GM10248 (cell line): ENCODE measurements at places on chromosomes 2 and 18.

DNA sequence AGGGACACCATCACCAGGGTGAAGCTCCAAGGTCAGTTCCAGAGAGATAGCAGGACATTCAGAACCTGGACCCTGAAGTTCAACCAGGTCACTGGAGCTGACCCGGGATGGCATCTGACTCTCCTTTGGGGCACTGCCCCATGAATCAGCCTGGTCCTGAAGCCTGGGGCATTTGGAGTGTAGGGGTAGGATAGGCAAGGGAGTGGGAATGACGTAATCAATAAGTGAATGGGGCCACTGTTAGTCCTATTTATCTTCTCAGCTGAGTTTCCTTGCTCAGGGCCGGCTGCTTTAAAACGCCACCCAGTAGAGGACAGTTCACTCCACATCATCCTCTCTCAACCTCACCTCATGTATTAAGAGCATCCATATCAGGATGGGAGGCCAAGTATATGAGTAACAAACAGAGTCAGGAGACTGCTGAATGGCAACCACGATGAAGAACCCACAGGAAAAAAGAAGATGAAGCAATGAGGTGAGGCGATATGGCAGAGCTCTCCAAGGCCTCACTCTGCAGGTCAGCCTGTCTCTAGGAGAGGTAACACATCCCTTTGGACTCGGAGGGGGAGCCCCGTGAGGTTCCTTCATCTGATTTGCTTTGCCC is 1.8 kb upstream of the RFX8 start:
- no peak for DNase-seq

- DNase-seq, result no peak
Measured at GRCh38 chr2:35355056-35355455, 1000.5 kb upstream of the CRIM1 start.

DNA sequence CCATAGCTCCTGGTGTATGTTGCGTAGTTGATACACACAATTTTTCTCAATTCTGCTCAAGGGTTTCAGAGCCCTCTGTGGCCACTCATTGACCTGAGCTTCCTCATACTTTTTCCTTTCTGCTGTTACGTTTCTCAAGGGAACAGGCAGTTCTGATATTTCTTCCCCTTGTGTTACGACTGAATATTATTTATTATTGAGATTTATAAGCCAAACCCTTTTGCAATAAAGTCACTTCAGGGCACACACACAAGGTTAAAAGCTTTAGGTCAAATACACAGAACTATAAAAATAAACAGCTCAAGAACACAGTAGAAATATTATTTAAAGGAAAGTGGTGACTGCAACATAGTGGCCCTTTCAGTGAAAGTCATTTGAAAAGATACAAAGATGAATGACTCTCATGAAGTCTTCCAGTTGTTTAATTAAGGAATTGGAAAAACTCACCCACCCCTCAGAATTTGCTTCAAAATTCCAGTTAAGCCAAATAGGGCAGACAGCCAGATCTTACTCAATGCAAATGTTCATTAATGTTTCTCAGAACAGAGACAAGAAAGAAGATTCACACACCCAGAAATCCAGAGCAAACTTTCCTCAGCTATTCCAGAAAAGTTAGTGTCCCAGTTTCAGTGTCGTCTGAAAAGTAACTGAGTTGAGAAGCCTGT is 179.7 kb downstream of the TRIB2 start:
- no peak for DNase-seq

DNA sequence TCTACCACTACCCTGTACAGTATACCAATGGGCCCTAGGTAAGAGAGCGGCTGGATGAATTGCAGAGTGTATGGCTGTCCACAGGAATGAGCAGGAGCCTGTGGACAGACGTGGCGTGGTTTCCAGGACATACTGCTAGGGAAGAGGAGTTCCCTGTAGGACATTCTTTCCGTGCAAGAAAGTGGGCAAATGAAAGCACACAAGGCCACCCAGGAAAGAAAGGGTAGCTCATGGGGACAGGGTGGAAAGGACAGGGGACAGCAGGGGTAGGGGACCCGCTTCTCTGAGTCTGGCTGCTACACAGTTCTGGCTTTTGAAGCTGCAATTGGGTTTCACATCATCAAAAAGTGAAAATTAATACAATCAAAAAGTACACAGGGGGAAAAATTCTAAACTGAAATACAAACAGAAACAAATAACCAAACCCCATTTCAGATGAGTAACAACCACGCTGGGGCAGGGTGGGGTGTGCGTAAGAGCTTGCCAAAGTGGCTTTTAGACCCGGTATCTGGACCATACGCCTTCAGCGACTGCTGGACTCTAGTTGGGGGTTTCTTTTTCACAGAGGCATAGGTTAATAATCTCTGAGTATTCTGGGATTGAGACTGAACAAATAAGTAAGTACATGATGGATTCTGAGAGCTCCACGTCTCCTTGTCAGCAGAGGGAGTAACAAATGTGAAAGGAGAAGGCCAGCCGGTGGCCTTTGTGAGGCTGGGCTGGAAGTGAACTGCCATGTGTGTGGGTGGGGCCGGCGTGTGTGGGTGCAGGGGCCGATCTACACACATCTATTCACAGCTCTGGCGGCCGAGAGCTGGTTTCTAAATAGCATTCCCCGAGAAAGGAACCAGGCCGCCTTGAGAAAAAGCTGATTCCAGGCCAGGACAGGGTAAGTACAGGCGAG is 84.0 kb downstream of the HDAC4 start:
- no peak for DNase-seq

DNA sequence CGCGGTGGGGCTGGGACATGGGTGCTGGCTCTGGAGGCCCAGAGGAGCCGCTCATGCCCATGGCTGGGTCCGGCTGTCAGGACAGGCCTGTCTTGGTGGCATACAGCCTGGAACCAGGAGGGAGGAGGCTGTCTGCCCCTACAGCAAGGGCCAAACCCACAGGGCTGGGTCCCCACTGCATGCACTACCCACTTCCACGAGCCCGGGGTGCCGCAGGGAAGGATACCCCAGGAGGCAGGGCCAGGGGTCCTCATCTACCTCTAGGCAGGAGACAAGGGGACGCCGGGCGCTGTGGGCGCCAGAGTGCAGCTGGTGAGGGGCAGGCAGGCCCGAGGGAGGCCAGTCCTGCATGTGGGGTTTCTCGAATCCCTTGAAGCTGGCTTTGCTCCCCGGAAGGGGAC is 95.1 kb upstream of the GPC1 start:
- DNase-seq, result no peak

GRCh38 chr2:12715258-12716031 is 1.3 kb upstream of the TRIB2 start:
- no peak for DNase-seq

DNA sequence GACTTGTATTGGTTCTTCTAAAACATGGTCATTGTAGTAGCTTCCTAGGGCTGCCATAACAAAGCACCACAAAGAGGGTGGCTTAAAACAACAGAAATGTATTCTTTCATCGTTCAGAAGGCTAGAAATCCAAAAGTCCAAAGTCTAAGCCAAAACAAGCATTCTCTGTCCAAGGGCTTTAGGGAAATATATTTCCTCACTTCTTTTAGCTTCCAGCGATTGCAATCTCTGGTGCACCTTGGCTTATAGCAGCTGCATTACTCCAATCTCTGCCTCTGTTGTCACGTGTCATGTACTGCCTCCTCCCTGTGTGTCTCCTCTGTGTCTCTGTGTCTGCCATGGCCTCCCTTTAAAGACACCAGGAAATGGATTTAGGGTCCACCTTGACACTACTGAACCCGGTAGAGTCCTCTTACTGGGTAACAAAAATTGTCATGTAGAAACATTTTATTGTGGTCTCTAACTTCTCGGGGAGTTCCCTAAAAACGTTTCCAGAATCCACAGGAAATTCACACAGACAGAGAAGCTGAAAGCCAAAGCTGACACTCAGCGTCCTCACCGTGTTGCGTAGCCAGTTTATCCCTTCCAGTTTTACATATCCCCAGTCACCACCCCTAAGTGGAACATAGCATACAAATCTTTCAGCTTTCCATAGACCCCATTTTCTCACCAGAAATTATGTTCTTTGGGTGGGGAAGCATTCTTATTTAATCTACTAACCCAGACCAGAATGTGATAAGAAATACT is 20.7 kb upstream of the TTN start:
- no peak for DNase-seq

DNA sequence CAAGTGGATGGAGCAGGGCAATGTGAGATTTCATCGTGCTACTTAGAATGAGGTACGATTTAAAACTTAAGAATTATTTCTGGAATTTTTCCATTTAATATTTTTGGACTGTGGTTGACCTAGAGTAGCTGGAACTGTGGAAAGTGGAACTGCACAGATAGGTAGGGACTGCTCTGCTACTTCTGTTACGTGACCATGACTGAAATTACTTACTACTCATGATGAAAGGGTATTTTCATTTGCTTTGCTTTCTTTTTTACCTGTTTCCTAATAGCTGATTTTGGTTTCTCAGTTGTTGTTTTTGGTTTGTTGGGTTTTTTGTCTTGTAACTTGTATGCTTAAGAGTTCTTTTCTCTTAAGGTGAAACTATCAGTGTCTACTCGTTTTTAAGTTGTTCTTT is 11.4 kb downstream of the UBE2E3 start:
- peak; percentile 11 for DNase-seq

DNA sequence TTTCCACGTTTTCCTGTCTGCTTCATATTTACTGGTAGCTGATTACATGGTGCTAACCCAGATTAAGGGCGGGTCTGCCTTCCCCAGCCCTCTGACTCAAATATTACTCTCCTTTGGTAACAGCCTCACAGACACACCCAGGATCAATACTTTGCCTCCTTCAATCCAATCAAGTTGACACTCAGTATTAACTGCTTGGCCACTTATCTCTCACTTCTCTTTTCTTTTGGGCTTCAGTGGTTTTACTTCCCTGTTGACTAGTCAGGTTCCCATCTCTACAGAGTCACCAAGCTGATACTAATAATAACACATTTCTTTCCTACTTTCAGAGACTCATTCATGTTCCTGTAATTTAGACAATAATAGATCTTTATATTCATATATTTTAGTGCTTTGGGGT is 302.2 kb upstream of the MAP2 start:
- no peak for DNase-seq
